Stimulated activated CD4-positive, alpha-beta T cell treated with anti-CD3 and anti-CD28 coated beads, Interleukin-1b, Interleukin-23, amount 100 ng/mL, for 4 hours (primary cell): ENCODE measurements at places on chromosomes 5 and 9.

DNA sequence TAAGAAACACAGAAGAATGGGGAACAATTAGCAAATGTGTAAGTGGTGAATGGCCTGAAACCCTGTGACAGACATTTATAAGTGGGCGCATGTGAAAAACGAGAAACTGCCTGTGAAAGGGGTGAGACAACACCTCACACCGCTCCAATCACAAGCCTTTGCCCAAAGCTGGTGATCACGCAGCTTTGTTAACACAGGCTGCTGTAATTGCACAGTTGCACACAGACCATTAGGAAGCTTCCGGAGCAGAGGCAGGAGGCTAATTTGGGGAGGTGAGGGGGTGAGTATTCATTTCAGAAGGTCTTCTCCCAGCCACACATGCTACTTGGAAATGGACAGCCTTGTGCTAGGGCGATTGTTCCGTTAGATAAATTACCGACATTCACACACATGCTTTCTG is 294.0 kb downstream of the MED10 start:
- no peak for DNase-seq

DNA sequence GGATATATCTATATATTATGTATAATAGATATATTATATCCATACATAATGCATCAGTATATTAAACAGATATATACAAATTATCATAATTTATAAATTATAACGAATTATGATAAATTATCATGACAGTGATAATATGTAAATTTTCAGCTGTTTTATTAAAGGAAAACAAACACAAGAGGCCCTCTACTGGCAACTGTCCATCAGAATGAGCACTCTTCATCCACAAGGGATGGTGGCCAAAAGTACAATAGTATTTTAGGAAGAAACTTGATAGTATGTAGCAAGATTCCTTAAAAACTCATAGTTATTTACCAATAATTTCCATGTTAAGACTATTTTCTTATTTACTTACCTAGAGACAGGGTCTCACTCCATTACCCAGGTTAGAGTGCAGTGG is 113.3 kb upstream of the LPAR1 start:
- DNase-seq = no peak

- no peak for DNase-seq
Measured at GRCh38 chr5:178455480-178455835, 134.7 kb downstream of the COL23A1 start.

GRCh38 chr9:133773889-133774655 is 35.9 kb upstream of the SARDH start:
- DNase-seq = no peak

GRCh38 chr5:96083361-96083881 is 121.8 kb upstream of the ELL2 start:
- no peak for DNase-seq

DNA sequence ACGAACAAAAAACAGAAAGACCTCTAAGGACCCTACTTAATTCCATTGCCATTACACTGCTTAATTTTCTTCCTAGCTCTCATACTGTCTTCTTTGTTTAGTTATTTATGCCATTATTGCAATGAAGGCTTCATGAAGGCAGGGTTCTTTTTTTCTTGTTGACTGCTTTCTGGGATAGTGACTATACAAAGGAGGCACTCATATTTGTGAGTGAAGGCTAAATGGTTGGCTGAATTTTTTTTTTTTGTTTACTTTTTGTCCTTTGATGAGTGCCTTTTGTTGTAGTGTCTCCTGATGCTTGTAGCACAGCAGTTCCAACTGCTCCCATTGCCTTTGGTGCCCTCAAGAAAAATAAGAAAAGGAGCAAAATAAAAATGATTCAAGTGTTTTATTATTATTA is 17.8 kb downstream of the CTNNA1 start:
- no peak for DNase-seq

- no peak for DNase-seq
Measured at GRCh38 chr5:2378976-2379375, 372.5 kb downstream of the IRX2 start.

DNA sequence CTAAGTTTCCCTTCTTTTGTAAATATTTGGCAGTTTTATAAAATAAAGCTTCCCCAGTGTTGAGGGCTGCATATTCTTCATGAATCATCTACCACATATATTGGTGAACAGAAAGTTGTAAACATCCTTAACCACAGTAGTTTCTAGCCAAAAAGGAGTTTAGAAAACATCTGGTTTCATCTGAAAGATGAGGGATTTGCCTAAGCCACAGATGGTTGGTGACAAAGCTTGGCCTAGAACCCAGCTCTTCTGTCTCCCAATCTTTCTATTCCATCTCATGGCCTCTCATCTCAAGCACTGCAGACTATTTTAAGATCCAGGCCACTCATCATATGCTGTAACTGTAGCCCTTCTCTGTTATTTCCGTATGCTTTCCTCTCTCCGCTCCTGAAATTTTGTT is 232.3 kb upstream of the TRPM3 start:
- no peak for DNase-seq

- no peak for DNase-seq
Measured at GRCh38 chr5:23820765-23821471, 313.5 kb downstream of the PRDM9 start.
